ENCODE measurements at places on chromosomes 2 and 18.

DNA sequence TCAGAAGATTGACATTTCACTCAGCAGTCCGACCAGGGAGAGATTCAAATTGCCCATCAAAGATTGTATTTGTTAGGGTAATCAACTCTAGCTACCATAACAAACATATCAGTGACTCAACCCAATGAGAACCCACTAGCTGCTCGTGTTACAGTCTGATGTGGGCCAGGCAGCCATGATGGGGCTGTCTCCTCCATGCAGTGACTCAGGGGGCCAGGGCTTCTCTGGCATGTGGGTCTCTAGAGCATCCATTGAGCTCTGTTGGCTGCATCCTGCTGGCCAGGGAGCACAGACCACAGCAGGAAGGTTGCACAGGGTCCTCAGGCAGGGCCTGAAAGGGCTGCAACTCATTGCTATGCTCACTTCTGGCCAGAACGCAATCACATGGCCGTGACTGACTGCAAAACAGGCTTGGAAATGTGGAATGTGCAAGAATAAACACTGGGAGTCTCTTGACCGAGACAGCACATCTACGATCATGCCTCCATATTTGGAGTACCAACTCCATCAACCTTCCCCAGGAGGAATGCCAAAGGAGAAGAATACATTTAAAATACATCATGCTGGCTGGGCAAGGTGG, 216.8 kb downstream of the EIPR1 start:
- no peak for DNase-seq

DNA sequence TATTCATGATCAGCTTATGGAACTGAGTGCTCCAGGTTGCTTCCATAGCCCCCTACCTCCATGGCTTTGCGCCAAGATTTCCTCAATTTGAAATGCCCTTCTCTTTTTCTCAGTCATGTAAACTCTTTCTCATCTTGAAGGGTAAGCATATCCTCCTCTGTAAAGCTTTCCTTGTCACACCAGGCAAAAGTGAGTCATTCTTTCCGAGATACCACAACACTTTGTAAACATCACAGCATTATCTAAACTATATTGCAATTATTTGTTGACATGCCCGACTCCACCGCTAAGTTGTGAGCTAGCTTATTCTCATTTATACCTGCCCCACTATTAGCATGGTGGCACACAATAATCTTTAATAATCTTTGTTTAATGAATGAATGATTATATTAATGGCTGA, 419.5 kb upstream of the CHST9 start:
- no peak for DNase-seq

DNA sequence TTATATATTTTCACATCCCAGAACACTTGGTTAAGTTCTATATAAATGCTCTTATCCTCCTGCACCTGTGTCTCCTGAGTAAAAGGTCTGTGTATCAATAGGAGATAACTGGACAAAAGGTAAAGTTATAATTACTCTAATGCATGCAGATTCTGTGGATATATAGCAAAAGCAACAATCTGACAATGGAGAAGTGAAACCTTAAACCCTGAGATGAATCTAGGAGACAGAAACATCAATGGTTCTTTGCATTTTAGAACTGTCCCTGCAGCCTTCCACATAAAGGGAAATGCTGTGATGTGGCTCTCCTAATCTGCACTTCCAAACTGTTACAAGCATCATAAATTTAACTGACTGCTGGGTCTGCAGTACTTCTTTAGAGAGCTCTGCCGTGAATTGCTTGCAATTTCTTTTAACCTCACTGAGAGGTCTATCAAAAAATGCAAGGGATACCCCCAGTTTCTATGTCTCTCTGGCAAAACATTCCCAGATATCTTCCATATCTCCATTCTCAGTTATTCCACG, 42.8 kb upstream of the FSIP2 start:
- no peak for DNase-seq

DNA sequence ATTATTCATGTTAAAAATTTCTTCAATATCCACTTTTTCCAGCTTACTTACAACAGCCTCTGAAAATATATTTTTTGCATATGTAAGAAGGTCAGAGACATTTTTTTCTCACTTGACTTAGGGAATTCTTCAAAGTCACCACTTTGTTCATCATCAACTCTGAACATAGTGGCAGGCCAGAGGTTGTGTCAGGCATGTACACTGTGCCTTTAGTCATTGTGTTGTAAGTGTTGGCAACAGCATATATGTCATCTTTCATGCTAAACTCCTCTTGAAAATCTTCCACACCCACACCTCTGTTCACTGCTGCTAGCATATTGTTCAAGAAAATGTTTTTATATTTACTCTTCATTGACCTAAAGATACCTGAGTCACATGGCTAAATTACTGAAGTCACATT, 52.2 kb upstream of the ACVR1 start:
- DNase-seq = no peak

GRCh38 chr2:55888936-55889335, 34.6 kb downstream of the EFEMP1 start:
- DNase-seq = no peak

GRCh38 chr18:60248336-60249330, 123.9 kb downstream of the MC4R start:
- no peak for DNase-seq

- no peak for DNase-seq
These were observed 62.8 kb upstream of the SLC39A10 start for GRCh38 chr2:195594248-195594647.

- DNase-seq = no peak
These were observed 23.7 kb downstream of the FARP2 start for GRCh38 chr2:241379481-241380480.

DNA sequence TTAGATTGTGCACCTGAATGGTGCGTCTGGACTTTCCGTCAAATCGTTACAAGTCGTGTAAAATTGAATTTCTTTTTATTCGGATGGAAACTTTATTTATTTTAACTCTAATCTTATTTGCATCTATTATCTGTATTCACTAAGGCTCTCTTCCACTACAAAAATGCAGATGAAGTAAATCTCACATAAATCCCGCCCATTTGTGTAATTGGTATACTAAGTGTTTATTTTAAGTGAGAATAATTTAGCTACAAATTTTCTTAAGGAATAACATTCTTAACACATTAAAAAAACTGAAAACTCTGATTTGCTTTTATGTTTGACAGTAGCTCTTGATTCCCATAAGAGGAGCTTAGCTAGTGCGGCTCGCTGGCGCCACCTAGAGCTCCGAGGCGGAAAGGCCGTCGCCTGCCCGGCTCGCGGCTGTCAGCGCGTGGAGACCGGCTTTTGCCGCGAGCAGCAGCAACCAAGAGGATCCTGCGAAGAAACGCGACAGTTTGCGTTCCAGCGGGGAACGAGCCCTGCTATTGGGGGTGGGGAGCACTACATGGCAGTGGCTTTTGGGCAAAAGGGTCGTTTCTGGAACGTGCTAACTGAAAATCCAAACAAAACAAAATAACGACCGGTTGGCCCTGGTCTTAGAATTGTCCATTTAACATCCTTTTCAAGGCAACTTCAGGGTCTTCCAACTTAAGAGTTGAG, 6.7 kb downstream of the SP9 start:
- peak; percentile 90 for DNase-seq

DNA sequence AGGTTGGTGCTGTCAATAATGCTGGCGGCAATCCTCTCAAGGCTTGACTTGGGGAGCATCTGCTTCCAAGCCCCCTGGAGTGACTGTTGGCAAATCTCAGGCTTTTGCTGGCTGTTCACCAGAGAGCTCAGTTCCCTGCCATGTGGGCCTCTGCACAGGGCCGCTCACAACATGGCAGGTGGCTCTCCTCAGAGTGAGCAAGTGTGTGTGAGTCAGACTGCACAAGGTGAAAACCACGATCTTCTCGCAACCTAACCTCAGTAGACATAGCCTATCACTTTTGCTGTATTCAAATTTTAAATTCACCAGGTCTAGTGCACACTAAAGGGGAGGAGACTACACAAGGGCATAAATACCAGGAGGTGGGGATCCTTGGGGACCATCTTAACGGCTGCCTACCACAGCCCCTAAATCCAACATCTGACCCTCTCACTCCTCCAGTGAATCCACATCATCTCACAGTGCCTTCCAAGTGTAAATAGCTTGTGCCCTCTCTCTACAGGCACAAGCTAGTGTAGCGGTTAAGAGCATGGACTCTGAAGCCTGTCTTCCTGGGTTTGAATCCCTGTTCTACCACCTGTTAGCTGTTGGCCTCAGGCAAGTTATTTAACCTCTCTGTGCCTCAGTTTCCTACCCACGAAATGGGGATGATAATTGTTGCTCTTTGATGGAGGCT, 187.7 kb upstream of the CXCR4 start:
- peak; percentile 55 for DNase-seq

- DNase-seq = no peak
These were observed 321.1 kb downstream of the SATB2 start for GRCh38 chr2:199136681-199137080.

GRCh38 chr18:72232644-72233043, 311.5 kb downstream of the CBLN2 start:
- DNase-seq = no peak

DNA sequence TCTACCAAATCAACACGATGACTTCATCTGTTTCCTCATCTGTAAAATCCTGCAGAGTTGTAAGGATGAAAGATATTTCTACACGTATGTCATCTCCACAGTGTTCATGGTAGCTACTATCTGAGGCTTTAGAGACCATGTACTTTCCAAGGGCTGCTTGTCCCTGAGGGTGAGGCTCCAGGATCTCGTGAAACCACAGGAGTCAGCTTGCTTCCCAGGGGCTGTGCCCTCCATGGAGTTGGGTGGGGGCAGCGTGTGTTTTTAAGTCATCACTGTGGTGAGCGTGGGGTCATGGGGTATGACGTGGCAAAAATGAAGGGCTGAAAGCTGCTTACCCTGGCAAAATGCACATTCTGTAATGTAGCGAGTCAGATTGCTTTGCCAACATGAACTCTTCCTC, 81.6 kb downstream of the ASAP2 start:
- no peak for DNase-seq

- DNase-seq = no peak
These were observed 148.0 kb upstream of the KCTD1 start for GRCh38 chr18:26696308-26696707.

DNA sequence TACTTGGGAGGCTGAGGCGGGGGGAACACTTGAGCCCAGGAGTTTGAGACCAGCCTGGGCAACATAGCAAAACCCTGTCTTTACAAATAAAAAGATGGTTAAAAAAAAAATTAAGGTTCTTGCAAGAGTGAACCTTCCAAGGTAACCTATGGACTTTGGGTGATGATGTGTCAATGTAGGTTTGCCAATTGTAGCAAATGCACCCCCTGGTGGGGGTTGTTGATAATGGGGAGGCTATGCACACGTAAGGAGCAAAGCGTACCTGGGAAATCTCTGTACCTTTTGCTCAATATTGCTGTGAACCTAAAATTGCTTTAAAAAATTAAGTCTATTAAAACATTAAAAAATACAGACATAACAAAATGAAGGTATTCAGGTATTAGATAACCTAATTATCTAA, 70.4 kb downstream of the CWC22 start:
- no peak for DNase-seq

DNA sequence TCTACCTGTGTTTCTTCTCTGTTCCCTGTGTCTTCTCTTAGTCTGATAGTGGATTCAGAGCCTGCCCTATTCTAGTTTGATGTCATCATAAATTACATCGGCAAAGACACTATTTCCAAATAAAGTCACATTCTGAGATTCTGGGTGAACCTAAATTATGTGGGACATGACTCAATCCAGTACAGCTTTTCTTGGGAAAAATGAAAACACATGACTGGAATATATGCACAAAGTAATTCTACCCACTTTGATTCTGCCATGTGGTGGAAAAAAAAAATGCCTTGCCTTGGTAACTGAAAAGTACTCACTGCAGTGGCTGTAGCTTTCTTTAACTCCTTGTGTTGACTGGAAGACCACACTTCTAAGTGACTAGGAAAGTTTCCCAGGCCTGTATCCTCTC, 73.7 kb downstream of the LRATD1 start:
- DNase-seq = no peak

DNA sequence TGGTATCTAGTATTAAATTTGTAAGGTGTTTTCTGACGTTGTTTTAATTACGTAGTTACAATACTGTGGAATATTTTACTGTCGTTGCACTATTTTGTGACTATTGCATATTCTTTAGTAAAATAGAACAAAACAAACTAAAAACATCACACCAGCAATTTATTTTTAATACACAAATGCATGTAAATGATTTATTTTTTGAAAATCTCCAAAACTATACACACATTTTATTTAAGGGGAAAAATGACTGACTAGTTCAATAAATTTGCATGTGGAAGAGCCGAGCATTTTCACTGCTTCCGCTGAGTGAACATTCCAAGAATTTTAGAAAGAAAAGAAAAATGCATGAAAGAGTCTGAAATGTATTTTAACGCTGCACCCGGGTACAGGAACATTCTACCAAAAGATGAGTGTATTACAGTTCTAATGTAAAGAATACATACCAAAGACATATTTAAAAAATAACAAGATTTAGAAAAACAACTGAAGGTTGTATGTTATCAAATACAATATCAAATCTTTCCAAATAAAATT, 257.7 kb downstream of the MEIS1 start:
- no peak for DNase-seq

GRCh38 chr2:149033716-149034115, 4.8 kb upstream of the LYPD6B start:
- no peak for DNase-seq

GRCh38 chr18:23273443-23273966, 138.2 kb downstream of the CABLES1 start:
- DNase-seq = no peak

DNA sequence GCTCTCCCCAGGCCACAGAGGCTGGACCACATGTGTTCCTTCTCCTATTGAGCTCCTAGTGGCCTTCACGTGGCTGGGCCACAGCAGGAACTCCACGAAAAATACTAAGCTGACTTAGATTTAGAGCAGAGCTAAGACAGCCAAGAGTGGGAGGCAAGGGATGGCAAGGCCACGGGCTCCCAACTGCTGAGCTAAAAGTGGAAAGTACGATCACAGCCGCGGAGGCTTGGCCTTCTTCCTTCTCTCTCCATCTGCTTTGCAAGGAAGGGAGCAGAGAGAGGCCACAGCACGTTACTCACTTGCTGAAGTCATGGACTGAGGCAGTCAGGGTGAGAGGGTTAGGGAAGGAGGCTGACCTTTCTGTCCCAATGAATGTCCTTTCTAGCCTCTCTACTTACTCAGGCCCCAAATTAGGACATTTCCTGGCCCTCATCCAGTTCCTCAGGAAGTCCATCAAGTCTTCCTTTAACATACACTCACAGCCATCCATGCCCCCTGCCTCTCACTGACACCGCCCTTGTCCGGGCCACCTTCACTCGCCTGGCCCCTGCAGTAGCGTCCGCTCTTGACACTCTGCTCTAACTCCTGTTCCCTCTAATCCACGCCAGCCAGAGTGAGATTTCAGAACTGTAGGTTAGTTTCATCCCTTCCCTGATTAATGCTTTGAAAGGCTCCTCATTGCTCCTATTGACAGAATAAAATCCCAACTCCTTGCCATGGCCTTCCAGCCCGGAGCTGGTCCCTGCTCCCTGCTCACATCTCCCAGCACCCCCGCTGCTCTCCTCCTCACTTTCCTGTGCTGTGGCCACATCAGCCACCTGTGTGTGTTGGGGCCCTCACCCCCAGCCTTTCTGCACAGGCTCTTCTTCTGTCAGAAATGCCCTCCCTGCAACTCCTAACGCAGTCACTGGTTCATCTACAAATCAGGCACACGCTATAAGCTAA, 204.2 kb downstream of the CYP26B1 start:
- no peak for DNase-seq

Data from CD4-positive, alpha-beta T cell treated with Interleukin-12 subunit alpha and Interleukin-12 subunit beta, for 1 hour (primary cell).